EL (cell line): ENCODE measurements at places on chromosomes 5 and 9.
A peak's percentile ranks its signal among the peaks of the same experiment; 100 is the strongest.

DNA sequence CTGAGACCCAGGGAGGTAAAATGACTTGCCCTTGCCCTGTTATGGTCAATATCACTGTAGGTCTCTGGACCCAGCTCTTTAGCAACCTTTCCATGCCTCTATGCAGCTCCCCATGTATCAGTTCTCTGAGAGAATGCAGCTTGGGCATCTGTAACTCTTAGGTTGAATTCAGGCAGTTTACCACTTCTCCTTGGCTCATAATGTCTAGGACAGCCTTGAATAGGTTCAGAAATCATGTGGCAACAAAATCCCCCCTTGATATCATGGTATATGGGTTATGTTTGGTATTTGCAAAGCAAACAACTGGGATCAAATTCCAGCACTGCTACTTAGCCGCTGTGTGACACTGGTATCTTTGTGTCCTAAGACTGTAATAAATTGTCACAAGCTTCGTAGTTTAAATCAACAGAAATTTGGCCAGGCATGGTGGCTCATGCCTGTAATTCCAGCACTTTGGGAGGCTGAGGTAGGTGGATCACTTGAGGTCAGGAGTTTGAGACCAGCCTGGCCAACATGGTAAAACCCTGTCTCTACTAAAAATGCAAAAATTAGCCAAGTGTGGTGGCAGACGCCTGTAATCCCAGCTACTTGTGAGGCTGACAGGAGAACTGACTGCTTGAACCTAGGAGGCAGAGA is 10.7 kb upstream of the SUB1 start:
- no peak for DNase-seq

DNA sequence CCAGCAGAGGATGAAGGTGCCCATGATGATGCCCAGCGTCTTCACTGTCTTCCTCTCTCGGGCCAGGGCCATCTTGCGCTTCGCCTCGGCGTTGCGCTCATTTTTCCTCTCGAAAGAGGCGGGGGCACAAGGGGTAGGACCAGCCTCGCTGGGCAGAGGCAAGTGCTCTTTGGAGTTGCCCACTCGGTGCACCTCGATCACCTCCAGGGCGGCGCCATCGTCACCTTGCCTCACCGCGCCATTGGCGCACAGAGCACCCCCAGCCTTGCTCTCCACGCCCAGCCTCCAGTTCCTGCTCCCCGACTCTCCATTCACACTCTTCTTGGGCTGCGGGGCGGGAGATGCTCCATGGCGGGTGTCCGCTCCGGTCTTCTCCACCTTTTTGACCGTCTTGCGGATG is 1.6 kb downstream of the HTR1A start:
- no peak for DNase-seq

DNA sequence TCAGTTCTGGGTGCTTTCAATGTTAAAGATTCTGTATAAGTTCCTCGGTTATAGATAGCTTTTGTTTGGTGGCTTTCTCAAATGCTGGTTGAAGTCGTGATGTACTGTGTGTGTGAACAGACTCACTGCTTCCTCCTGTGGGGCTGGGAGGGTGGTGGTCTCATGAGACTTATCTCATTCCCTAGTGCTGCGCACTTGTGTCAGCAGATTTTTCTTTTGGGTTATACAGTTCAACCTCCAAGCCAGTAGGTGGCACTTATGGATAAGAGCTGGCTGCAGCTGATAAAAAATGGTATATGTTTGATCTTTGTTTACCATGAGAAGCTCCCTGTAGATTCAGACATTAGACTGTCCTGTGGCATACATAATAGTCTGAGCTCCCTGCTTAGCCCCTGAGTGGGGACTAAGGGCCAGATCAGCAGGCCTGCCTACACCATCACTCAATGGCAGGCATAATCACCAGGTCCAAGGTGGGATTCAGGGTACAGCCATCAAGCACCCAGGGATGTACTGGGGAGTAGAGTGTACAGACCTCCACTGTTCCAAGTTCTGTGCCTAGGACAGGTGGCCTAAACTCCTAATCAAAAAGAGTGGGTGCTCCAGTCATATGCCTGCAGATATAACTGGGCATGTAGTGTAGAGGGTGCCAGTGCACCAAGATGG is 174.2 kb downstream of the OXCT1 start:
- DNase-seq: peak; percentile 14

GRCh38 chr5:171155621-171156020 is 153.4 kb upstream of the TLX3 start:
- DNase-seq: peak; percentile 67
